ENCODE measurements at places on chromosomes 11 and 22.
A peak's percentile ranks its signal among the peaks of the same experiment; 100 is the strongest.

GRCh38 chr11:46429717-46430116, 38.1 kb upstream of the CHRM4 start:
- no peak for DNase-seq

GRCh38 chr11:28815110-28815509, 706.9 kb downstream of the METTL15 start:
- no peak for DNase-seq

DNA sequence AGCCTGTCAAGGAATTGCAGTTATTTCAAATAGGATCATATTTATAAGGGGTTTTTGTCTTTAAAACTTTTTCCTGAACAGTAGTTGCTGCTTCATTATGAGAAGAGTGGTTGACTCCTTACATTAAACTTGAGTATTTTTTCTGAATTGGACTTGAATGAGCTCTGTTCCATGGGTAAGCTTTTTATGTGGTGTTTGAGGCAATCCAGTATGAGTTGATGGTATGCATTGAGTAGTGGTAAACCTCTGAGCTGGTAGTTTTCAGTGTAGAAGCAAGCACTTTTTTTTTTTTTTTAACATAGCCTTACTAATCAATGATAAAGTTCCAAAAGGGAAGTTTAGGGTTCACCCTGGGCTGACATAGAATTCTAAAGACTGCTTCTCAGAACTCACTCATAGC, 3.4 kb downstream of the KMT2A start:
- DNase-seq: no peak

DNA sequence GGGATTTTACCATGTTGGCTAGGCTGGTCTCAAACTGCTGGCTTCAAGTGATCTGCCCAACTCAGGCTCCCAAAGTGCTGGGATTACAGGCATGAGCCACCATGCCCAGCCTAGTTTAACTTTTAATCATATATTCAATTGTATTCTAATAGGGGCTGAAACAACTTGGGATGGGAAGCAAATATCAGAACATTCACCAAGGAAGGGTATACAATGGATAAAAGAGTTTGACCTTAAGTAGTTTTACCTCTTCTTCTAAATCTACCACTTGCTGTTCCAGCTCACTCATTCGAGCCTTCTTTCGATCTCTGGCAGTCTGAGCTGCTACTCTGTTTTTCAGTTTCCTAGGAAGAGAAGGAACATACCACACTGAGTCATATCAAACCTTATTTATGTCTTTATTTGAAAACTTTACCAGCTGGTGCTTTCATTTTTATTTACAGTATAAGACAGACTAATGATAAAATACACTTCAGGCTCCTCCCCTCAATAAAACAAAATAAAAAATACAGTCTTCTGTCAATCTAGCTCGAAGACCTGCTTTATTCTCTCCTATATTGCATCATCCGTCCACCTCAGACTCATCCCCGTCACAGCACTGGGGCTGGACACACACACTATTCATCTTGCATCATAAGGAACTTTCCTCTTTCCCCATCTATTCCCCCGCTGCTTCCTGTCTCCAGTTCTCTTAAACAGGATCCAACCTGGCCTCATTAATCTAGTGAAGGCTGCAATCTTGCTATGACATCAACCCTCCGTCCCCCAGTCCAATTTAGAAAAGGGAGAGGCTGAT, 1.4 kb downstream of the XBP1 start:
- peak; percentile 36 for DNase-seq

DNA sequence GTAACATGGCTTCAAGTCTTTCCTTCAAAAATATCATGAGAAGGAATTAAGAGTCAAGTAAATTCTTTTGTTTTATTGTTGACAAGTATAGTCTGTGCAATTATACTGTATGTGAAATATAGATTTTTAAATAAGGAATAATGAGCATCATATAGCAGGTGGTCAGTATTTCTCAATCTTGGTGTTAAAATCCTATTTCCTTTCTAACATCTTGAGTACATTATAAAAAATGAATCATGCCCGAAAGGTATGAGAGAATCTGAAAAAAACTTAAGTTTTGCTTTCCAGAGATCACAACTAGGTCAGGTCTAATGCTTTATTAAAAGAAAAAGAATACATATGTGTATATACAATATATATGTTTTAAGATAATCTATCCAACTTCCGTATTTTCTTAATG, 53.1 kb downstream of the KIF18A start:
- DNase-seq: no peak

- no peak for DNase-seq
Observed at GRCh38 chr11:32316232-32316631, 119.1 kb downstream of the WT1 start.

DNA sequence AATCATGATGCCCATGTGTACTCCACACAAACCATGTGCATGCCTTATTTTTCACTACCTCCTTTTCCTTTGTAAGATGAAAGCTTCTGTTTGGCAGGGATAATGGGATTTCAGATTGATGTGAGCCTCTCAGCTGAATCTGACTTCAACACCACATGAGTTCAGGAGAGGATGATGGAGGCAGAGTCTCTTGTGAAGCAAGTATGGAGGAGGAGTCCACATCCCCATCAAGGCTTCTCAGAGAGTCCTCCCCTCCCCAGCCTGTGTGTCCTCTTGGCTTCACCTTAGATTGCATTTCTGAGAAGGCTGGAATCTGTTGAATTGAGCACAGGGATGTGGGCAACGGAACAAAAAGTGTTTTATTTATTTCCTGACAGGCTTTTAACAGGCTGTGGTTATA, 370.4 kb downstream of the FAT3 start:
- no peak for DNase-seq

GRCh38 chr22:36778020-36778419, 2.1 kb upstream of the IFT27 start:
- DNase-seq: no peak

DNA sequence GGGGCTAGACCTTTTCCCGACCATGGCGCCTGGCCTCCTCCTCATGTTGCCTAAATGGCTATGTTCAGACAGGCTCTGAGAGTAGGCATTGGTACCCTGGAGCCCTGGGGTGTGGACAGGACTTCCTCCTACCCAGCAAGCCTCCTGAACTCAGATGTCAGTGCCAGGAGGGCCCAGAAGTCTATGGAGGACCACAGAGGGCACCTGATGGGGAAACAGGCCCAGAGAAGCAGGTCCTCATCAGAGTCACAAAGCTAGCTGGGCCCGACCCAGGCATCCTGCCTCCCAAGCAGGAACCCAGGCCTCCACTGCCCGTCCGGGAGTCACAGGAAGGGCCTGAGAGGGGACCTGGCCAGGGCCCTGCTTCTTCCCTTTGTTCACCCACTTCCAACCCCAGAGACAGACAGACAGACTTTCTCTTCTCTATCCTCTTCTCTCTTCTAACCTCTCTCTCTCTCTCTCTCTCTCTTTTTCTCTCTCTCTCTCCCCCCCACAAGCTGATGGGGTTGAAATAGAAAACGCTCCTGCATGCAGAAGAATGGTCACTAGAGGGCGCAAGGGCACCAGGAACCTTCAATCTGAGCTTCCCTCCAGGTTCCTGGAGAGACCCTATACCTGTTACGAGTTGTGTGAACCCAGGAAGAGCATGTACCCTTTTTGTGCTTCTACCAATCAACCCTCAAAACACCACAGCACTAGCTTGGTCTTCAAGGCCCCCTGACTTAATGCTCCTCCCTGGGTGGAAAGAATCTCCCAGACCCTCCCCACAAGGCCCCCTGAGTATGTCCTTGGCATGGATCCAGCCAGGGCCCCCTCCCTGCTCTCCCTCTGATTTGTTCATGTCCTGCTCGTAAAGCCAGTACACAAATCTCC, 27.1 kb downstream of the ARAP1 start:
- peak; percentile 93 for DNase-seq

DNA sequence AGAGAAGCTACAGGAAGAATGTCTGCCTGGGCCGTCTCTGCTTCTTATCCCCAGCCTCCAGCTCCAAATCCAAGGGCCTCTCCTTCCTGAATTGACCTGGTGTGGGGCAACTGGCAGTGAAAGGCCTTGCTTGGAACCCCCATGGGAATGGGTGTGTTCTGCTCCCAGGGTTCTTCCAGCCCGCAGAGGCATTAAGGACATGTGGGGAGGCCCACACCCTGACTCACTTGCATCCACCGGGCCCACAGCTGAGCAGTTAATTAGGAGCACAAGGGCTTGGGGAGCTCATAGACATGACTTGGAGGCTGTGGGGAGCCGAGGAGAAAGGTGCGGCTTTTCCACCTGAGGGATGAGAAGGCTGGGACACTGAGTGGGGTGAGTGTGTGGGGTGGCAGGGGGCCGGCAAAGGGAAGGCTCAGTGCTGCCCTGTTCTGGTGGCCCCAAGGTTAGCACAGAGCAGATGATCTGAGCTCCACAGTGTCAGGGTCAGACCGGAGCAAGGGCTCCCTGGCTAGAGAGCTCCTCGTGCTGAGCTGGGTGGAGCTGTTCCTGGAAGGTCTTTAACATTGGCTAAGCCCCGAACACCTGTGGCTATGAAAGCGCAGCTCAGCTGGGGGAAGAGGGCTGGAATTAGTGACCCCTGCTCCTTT, 64.5 kb upstream of the NECTIN1 start:
- DNase-seq: peak; percentile 70

- DNase-seq: peak; percentile 56
Observed at GRCh38 chr22:35451592-35451991, 51.7 kb downstream of the MCM5 start.

- peak; percentile 87 for DNase-seq
Observed at GRCh38 chr11:19345848-19346681, 105.3 kb upstream of the E2F8 start.

DNA sequence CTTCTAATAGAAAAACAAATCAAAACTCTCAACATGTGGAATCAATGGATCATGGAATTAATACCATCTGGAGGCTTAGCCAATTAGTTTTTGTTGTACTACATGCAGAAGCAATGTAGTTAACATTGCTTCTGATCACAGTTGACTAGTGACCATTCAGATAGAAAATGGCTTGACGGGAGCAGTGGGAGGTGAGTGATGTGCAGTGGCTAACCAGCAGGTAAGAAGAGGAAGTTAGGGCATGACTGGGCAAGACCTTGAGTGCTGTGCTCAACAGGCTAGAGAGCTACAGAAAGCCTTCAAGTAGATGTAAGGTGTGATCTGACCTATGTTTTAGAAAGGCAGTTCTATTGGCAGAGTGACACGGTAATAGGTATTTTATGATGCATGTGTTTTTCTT, 60.7 kb upstream of the ALKBH3 start:
- DNase-seq: no peak

DNA sequence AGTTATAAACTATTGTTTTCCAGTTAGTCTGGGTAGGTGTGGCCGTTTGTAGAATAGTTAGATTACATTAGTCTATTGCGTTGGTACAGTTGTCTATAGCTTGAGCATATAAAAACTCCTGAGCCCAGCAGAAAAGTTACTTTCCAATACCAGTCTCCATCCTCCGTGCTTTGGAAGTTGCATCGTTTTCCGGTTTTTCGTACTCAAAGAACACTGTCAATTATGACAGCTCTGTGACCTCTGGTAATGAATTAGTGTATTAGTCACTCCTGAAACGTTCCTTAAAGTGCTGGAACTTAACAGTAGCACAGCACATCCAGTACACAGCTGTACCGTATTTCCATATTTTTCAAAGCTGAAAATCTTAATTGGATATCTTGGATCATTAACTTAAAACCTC, 808 bp upstream of the MSANTD2 start:
- no peak for DNase-seq

DNA sequence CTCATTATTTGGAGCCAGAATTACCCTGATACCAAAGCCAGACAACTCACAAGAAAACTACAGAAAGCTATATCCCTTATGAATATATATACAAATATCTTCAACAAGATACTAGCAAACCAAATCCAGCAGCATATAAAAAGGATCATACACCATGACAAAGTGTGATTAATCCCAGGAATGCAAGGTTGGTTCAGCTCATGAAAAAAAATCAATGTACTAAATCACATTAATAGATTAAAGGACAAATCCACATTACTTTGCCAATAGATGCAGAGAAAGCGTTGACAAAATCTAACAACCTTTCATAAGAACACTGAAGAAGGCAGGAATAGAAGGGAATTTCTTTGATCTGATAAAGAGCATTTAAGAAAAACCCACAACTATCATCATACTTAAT, 50.4 kb upstream of the TEAD1 start:
- DNase-seq: no peak

DNA sequence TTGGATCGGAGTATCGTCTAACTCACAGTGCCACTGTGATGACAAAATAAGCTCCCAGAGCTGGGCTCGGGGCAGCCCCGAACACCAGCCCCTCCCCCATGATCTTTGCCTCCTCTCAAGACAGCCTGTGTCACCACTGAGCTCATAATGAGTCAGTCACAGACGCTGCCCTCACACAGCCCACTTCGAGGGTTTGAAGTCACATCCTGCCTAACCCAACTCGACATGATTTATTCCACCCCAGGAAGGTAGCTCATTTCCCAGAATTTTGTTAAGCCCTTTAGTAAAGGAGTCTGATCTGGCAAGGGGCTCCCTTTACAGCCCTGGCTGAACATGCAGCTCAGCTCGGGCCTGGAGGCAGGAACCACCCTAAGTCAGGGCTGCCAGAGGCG, 22.8 kb downstream of the MYH9 start:
- DNase-seq: no peak

DNA sequence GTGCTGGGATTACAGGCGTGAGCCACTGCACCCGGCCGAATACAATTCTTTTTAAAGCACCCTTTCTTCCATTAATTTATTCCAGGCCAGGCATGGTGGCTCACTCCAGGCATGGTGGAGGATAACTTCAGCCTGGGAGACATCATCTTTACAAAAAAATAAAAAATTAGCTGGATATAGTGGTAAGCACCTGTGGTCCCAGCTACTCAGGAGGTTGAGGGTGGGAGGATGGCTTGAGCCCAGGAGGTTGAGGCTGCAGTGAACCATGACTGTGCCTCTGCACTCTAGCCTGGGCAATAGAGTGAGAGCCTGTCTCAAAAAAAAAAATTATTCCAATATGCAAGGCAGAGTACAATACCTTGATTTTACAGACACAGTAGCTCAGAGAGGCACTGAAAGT, 11.4 kb downstream of the TAGLN start:
- DNase-seq: no peak

DNA sequence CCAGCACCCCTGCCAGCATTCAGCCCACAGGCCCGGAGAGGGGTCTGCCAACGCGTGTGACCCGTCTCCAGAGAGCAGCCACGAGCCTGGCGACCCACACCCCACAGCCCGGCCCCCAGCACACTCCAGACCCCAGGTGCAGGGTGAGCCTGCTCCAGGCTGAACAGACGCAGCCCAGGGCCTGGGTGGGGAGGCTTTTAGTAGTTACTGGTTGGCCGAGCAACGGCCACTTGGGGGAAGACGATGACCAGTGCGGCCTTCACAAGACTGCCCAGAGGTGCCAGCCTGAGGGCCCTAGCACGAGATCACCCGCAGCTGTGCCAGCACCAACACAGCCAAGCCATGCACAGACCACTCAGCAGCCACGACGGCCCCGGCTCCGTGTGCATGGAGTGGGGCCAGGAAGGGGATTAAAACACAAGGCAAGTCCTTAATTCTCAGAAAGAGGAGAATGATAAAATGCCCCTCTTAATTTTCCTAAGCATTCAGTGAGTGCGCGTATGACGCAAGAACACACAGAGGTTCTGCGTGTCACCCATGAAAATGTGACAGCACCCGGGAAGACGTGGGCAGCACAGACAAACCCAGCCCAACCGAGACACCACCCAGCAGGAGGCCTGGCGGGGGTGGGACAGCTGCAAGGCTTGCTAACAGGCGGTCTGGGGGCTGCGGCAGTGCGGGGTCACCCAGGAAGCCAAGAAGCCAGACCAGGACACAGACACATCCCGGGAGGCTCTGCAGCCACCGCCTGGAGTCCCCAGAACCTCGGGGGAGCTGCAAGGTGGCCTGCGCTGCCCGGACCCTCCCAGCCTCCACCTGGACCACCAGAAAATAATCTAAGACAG, 47.6 kb downstream of the BRD1 start:
- DNase-seq: peak; percentile 68

- DNase-seq: no peak
Observed at GRCh38 chr11:59968395-59968783, 4.6 kb downstream of the OOSP4A start.
